ENCODE measurements at places on chromosomes 7 and 10.

DNA sequence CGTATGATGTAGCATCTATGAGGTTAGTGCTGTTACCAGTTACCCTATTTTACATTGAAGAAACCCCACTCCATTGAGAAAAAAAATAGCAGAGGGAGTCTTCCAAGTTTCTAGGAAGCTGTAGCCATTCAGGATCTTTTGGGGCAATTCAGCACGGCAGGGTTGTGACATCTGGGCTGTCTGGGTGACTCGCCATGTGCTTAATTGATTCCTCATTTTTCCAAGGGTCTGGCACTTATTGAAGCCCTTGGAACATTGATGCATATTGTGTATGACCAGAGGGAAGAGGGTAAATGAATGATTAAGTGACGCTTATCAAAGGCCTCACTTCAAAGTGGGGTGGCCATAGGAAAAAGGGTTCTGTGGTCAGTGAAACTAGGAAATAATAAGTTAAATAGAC, 248.7 kb downstream of the ARHGAP12 start:
- DNase-seq: no peak

DNA sequence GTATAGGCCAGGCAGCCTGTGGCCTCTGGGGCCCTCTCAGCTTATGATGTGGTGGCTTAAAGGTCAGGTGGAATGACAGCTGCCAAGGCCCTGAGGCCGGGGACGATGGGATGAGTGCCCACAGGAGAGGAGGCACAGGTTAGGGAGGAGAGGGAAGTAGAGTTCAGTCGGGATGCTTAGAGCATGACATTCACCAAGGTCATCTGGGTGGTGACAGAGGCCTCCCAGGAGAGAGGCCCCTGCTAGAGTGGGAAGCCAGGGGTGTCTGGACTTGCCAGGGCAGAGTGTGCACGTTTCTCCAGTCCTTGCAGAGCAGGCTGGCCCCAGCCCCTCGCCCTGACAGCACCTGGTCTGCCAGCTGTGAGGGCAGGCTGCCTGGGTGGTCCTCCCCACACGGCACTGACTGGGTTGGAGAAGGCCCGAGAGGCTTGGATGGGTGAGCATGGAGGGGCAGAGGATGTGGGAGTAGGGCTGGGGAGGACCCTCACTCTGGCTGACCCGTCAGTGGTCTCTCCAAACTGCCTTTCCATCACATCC, 1.5 kb downstream of the CALHM1 start:
- DNase-seq: no peak

DNA sequence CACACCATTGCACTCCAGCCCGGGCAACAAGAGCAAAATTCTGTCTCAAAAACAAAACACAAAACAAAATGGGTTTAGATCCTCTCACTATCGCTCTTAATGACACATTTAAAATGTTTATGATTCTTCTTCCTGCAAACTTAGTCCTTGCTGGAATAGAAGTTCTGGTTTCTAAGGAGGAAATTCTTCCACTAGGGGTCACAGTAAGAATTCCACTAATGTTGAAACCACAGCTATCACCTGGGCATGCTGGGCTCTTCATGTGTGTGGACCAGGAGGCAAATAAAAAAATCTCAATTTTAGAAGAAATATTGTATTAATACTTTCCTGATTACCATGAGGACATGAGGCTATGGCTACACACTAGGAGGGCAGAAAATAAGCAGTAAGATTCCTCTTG, 915.8 kb downstream of the TYW1 start:
- DNase-seq: no peak

- DNase-seq: no peak
Observed at GRCh38 chr7:127892488-127893314, 138.5 kb downstream of the LRRC4 start.

Data from mesothelial cell of epicardium (in vitro differentiated cells).